ENCODE measurements at places on chromosomes 12 and 14. TPM values are rescaled to one million over a fixed set of nuclear protein-coding genes. Genes with fewer than 3 reads are reported as not detected.

- H3K4me3 ChIP-seq = no peak overlapping the region
- no peaks in the 10 kb centered on the region for H3K27me3 ChIP-seq
- no peaks in the 10 kb centered on the region for H3K36me3 ChIP-seq
- no peaks in the 10 kb centered on the region for H3K4me1 ChIP-seq
- no peak overlapping the region for H3K27ac ChIP-seq
These were observed 553.1 kb upstream of the ATXN7L3B start for GRCh38 chr12:73984552-73984951.

CMTM5 gene
- total RNA-seq = not detected

DNA sequence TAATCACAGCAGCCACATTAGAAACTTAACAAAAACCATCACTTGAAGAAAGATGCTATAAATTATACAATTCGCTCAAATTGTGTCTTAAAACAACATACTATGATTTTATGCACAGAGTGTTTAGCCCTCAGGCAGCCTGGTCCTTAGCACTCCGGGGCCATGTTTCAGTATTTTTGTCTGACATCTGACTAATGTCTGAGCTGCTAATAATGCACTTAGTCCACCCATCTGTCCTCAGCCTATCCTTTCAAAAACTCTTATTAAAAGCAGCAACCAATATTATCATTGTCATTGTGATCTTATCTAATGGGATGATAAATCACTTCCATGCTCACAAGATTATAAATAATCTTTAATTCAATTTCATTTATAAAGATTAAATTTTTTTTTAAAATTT lies 602.7 kb upstream of the FOXG1 start:
- no peak for DNase-seq
- H3K27ac ChIP-seq = no peak overlapping the region
- H3K36me3 ChIP-seq = no peaks in the 10 kb centered on the region
- H3K27me3 ChIP-seq = no peaks in the 10 kb centered on the region

- H3K4me1 ChIP-seq = peaks cover 4% of the 10 kb centered on the region
- no peak for DNase-seq
- H3K27me3 ChIP-seq = no peaks in the 10 kb centered on the region
- no peak overlapping the region for H3K27ac ChIP-seq
- H3K36me3 ChIP-seq = no peaks in the 10 kb centered on the region
These were observed 52.2 kb downstream of the CPM start for GRCh38 chr12:68880660-68881325.

GRCh38 chr12:7154042-7154441 lies 23.9 kb downstream of the CLSTN3 start:
- H3K4me1 ChIP-seq = no peaks in the 10 kb centered on the region
- H3K4me3 ChIP-seq = no peak overlapping the region
- H3K27me3 ChIP-seq = no peaks in the 10 kb centered on the region

DNA sequence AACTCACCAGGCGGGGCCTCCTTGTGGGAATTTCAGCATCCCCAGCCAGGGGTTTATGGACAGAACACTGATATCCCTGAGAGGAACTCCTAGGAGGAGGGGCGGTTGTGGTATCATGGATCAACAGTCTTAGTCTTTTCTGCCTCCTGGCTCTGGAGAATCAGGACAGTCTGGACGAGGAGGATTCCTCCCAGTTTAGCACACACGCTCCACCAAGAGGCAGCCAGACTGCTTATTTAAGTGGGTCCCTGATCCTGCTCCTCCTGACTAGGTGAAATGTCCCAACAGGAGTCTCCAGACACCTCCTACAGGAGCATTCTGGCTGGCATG lies 10.4 kb upstream of the ZNF705A start:
- peak overlapping the region; percentile 22 for H3K27ac ChIP-seq
- no peak for DNase-seq
- H3K27me3 ChIP-seq = no peaks in the 10 kb centered on the region
- peaks cover 9% of the 10 kb centered on the region for H3K4me1 ChIP-seq
- peak overlapping the region; percentile 21 for H3K4me3 ChIP-seq
